Thyroid gland (tissue), 4 donors: ENCODE measurements at places on chromosomes 1 and 21. TPM values are rescaled to one million over a fixed set of nuclear protein-coding genes. Genes with fewer than 3 reads are reported as not detected.
A peak's percentile ranks its signal among the peaks of the same experiment; 100 is the strongest.

The B3GALT2 gene
- 1.5 TPM for total RNA-seq

GRCh38 chr1:48242141-48242736 lies 19.7 kb downstream of the SLC5A9 start:
- DNase-seq = no peak

DNA sequence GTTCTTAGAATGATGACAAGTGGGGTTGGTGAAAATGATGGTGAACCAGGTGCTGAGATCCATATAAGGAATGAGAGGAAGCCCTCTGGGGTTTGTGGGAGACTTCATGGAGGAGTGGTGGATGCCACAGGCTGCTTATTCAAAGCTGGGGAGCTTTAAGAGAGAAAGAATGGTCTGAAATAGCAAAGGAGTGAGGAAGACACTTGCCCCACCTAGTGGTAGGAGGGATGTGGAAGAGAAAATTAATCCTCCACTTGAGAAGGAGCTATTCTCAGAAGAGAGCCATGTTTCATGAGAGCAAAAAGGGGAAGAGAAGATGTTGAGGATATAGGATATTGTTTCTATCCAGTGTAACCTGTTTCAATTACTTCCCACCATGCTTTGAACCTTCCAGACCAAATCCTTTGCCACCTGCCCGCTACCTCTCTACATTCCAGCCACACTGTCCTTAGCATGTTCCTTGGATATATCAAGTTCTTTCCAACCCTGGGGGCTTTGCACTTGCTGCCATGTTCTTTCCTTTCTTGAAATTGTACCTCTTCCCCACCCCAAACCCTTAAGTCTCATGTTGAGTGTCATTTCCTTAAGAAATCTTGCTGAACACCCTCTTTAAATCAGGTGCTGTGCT lies 19.6 kb upstream of the ZNF648 start:
- DNase-seq = peak; percentile 38

The SLFNL1 gene
- 1.7 TPM for total RNA-seq

GRCh38 chr1:51472359-51472758 lies 46.7 kb downstream of the EPS15 start:
- DNase-seq = no peak

DNA sequence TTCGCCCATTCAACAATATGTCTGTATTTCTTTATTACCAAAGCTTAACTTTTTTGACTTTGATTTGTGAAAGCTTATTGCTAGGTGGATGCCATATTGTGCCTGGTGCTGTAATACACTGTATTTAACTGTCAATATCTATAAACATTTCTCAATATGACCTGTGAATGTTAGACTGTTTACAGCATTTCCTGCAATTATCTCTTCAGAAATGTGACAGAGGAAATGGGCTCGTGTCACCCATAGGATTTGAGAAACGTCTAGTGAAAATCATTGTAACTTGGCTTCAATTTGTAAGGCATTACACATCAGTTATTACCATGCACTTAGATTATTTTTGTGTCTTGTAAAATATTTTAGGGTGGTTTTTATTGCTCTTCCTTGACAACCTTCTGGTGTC lies 237.8 kb upstream of the ADGRL2 start:
- no peak for DNase-seq

- no peak for DNase-seq
Measured at GRCh38 chr1:9449976-9450696, 89.1 kb upstream of the SLC25A33 start.

The ARHGAP30 gene
- 3.2 TPM for total RNA-seq

DNA sequence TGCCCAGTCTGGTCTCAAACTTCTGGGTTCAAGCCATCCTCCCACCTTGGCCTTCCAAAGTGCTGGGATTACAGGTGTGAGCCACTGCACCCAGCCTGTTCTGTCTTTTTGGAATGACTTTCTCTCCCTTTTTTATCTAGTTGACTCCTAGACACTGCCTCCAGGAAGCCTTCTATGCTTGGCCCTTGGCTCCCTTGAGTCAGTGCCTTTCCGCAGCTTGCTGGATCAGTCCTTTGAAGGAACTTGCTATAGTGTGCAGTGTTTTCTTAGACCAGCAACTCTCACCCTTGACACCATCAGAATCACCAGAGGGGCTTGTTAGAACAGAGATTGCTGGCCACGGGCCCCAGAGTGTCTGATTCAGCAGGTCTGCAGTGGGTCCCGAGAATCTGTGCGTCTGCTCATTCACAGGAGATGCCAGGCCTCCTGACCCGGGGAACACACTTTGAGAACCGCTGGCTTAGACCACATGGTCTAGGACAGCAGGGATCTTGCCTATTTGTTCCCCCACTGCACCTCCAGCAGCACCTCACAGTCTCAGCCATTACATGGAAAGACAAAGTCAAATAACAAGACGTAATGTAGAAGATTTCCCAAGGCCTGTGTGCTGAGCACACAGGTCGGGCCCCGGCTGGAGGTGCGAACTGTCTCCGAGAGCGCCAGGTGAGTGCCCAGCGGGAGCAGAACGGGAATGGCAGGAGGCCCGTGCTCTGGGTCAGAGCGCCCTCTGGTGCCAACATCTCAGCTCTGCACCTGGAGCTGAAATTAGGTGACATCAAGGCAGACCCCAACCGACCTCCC lies 27.4 kb upstream of the CTPS1 start:
- peak; percentile 79 for DNase-seq

DNA sequence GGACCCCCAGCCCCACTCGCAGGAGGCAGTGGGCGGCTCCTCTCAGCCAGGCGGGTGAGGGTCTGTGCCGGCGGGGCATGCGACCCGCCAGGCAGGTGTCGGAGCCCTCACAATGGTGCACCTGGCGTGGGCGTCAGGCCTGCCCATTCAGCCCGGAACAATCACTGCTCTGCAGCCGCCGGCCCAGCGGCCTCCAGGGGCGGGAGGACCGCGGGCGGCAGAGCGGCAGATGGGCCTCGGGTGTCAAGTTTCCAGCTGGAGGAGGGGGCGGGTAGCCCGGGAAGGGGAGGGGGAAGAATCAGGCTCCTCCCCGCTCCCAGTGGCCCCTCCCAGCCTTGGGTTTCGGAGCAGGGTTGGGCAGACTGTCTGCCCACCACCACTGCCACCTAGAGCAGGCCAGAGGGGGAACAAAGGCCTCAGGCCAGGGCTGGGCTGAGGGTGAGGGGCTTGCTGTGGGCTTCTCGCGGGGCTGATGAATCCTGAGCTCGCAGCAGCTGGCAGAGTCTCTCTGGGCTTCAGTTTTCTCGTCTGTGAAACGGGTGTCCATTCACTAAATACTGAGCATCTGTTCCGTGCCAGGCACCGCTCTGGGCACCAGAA lies 39.5 kb upstream of the CASZ1 start:
- DNase-seq = peak; percentile 75

DNA sequence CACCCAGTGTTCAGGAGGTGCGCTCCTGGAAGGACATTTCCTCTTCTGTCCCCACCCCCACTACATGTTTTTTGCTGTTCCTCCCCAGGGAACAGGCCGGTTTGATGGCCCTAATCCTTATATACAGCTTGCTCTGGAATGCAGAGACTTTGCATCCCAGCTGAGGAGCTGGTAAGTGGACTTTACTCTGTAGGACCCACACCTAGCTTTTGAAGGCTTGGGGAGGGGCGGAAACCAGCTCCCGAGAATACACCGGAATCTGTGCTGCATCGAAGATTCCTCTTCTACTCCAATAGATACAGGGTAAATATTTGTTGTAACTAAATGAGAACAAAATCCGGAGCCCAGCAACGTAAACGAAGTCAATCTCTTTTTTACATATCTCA lies 1.2 kb upstream of the CGN start:
- DNase-seq = no peak

DNA sequence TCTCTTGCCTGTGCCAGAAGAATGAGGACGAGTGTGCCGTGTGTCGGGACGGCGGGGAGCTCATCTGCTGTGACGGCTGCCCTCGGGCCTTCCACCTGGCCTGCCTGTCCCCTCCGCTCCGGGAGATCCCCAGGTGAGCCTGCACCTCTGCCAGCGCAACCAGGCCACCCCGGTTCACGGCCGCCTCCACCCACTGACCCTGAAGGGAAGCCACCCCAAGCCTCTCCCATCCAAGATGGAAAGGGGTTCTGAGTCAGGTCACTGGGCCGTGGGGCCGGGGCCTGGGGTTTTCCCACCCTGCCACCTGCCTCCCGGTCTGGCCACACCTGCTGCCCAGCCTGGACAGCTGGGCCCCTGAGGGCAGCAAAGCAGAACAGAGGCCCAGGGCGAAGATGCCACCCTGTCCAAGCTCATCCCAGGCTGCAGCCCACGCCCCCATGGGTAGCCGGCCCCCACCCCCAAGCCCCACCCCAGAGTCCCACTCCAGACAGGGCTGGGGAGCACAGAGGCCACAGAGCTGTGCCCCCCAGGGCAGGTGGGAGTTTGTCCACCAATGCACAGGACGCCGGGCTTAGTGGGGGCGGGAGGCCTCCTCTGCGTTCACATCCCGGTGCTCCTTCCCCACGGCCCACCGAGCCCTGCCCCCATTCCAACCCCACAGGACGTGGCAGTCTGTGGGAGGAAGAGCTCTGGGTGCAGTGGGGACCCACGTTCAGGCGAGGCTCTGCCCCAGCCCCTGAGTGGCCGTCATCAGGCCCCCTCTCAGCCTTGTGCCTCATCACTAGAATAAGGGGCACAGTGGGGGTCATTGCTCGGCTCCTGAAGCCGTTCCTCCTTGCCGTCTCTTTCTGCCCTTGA lies 5.6 kb downstream of the AIRE start:
- no peak for DNase-seq
